ENCODE measurements at places on chromosomes 7 and 10. TPM values are rescaled to one million over a fixed set of nuclear protein-coding genes. Genes with fewer than 3 reads are reported as not detected.

The OR2A2 gene
- not detected for total RNA-seq

The PRSS2 gene
- total RNA-seq, result not detected

The EIF3B gene
- total RNA-seq, result 192 TPM

The FGL2 gene
- 0.14 TPM for total RNA-seq

The WNT8B gene
- not detected for total RNA-seq

The CHAT gene
- not detected for total RNA-seq

The OPN1SW gene
- not detected for total RNA-seq

The C10orf143 gene
- 0.29 TPM for total RNA-seq

The PLEKHS1 gene
- not detected for total RNA-seq

The FBXL15 gene
- 15.8 TPM for total RNA-seq

The GBX1 gene
- not detected for total RNA-seq
